ENCODE measurements at places on chromosomes 16 and 17.

- no peak for DNase-seq
Measured at GRCh38 chr16:73028263-73028662, 19.7 kb downstream of the ZFHX3 start.

GRCh38 chr16:17026600-17027242, 444.0 kb downstream of the XYLT1 start:
- no peak for DNase-seq

GRCh38 chr16:89176717-89177116, 5.2 kb downstream of the CDH15 start:
- DNase-seq: no peak

DNA sequence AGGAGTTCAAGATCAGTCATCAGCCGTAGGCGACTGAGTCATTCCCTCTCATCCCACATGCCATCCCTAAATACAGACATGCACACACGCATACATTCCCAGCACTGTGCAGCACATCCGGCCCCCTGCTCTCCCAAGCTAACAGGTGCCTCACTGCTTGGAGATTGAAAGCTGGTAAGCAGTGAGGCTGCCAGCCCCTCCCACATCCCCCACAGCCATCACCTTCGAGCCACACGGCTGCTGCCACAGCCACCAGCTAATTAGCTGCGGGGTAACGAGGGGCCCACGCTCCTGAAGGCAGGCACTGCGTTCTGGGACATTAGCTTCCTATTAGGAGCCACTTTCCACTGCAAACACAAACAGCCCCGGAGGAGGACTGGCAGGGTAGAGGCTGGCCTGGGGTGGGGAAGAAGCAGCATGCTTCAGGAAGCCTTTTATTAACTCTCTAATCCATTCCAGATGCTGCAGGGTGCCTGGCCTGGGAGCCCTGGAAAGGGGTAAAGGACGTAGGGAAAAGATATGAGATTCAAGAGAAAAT, 179.6 kb downstream of the CCT6B start:
- no peak for DNase-seq

DNA sequence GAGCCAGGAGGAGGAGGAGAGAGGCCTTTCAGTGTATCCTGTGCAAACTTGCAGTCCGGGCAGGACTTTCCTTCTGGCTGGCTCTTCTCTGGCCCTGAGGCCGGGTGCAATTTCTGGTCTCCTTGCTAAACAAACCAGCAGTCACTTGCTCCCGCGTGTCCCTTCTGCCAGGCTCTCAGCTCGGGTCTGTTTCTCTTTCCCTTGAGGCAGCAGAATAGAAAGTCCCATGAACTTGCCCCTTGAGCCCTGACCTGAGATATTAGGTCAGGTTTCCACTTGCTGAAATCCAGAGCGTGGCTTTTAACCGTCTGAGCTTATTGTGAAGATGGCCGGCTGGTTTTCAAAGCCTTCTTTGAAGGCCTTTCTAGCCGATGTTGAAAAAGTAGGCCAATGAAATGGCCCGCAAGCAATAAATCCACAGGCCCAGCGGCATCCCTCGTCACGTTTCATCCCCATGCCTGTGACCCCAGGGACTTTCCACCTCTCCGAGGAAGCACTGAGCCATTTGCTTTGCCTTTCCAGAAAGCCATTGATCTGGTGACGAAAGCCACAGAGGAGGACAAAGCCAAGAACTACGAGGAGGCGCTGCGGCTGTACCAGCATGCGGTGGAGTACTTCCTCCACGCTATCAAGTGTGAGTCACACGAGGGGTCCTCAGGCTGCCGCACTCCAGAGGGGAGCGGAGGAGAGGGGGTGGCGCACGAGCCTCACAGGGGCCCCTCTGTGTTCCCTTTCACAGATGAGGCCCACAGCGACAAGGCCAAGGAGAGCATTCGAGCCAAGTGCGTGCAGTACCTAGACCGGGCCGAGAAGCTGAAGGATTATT, 4.5 kb downstream of the VPS4A start:
- DNase-seq: no peak

DNA sequence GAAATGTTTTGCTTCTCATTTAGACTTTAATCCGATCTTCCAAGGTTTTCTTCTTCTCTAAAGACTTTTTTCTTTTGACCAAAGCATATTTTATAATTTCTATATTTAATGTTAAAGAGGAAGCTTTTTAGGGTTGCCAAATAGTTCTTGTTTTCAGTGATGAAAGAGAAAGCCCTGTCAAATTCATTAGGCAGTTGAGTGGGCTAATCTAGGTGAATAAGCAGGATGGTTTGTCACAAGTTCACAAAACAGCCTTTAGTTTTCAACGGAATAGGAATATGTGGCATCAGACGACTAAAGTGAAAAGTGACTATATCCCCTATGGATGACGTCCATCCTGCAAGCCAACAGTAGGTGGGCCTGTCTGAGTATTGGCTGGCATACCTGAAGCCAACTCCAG, 118.8 kb downstream of the NLK start:
- DNase-seq: no peak

GRCh38 chr16:65083164-65083857, 38.6 kb downstream of the CDH11 start:
- DNase-seq: no peak

GRCh38 chr17:5516060-5516792, 29.9 kb downstream of the MIS12 start:
- DNase-seq: no peak

DNA sequence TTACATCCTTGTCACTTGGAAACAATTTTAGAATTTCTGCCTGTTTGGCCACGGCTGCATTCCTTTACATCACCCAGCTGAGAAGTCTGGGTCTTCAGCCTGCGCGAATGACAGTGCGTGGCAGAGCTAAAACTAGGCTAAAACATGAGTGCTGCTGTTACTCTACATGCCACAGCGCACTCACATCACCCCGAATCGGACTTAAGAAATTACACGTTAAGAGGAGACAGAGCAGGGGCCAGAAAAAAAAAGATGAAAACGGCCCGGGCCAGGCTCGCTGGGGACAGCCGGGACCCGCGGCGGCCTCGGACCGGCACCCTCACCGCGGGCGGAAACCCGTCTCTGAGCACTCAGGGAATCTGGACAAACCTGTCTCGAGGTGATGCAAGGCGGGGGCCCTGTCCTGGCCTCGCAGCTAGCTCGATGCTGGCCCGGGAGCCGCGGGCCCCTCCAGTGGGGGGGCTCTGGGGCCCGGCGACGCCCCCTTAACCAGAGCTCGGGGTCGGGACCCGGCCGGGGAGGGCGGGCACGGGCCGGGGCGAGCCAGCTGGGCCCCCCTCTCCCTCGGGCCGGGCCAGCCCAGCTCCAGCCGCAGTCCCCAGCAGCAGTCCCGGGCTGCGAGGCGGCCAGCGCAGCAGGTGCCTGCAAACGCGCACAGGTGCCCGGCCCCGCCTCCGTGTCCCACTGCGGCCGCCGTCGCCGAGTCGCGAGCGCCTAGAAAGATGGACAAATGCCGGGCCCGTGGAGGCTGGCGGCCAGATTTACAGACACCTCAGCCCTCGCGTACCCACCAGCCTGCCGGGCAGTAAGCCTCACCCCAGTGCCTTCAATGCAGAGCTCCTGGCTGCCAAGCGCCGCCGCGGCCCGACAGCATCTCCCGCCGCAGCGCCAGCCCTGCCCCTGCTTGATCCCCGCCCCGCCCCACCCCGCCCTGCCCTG, at the start of gene AKTIP:
AKTIP (minus strand) TSS at position 879 of the 939 bp plus-strand sequence. CDS start 2,950 bp downstream, outside the sequence.
- DNase-seq: peak; percentile 14

- no peak for DNase-seq
Measured at GRCh38 chr16:85521552-85522307, 91.4 kb upstream of the GSE1 start.

GRCh38 chr17:50764734-50765149, 2.6 kb downstream of the ANKRD40CL start:
- DNase-seq: no peak

DNA sequence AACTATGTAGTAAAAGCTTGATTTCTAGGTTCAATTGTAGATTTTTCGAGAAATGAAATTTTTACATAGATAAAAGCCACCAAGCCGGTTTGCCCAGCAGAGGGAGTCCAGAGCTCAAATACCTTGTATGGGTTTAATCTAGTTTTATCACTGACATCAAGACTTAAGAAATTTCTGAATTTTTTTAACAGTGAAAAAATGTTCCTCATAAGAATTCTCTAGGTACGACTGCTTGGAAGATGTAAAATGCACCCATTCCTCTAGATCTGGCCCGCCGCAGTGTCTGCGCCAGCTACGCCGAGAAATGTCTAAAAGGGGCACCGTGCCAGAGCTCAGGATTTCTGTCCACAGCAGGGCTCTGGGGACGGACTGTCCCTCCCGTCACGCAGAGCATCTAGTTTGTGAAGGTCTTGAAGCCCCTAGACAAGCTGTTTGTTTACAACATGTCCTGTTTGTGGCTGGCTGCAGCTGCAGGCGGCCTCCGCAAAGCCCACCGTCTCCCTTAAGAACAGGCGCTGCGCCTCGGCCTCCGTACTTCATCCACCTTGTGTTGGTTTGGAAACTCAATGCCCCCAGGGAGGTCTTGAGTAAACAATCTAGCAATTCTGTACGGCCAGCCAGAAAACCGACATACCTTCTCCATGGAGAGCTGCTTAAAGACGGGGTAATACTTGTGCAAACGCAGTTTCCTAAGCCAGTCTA, 24.8 kb downstream of the MAP1LC3B start:
- DNase-seq: no peak

GRCh38 chr16:68987734-68988457, 117.6 kb upstream of the HAS3 start:
- DNase-seq: no peak

GRCh38 chr16:29900888-29901606, 759 bp downstream of the ASPHD1 start:
- DNase-seq: no peak

GRCh38 chr17:37176723-37177122, 199.1 kb upstream of the C17orf78 start:
- no peak for DNase-seq

DNA sequence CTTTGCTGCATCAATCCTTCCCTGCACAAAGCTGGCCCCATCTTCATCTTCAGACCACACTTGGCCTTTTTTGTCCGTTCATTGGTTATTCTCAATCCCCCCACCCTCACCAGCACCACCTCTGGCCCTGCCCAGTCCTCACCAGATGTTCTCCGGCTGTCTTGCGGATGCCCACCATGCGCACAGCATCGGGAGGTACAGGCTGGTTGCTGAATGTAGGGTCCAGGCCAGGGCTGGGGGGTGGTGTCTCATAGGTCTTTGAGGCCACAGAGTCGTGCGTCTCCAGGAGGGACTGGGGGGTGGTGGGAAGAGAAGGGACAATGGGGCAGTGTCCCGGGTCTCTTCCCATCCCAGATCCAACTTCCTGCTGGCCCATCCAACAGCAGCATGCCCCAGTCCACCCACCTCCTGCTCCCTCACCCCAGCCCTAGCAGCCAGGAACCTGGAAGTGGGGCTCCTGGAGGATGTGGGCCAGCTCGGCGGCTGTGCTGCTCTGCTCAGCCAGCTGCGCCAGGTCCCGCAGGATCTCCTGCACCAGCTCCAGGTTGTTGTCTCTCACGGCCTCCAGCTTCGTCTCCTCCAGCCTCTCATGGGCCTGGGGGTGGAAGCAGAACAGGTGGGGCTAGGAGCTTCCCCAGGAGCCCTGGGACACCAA, 24.4 kb downstream of the MPP2 start:
- no peak for DNase-seq

DNA sequence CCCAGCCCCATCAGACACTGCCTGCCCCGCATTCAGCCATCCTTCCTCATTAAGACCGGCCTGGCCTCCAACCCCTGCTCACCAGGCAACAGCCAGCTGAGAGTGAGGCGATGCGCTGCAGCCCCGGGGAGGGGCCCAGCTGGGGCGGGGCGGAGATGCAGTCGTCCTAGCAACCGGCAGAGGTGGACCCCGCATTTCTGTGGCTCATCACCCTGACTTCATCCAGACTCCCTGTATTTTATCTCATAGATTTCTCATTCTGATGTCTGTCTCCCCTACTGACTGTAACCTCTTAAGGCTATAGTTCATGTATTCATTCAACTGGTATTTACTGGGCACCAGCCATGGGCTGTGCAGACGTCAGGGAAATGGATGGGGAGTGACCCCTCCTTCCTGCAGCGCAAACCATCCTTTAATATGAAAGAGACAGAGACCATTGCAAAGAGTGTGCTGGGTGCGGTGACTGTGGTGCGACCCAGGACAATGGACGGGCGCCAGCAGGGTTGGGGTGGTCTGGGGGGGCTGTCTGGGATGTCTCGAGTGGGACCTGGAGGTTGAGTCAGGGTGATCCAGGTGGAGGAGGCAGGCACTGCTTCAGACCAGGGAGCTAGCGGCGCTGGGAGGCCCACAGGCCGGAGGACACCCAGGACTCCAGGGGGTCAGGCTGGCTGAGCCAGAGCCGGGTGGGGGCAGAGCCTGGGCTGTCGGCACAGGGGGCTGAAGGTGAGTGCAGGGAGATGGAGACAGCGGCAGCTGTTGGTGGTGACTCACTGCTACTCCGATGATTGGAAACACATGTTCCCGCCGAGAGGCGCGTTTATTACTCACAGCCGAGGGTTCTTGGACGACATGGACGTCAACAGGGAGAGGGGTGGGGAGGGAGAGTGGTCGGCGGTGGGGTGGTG, 10.5 kb upstream of the TIMP2 start:
- DNase-seq: no peak

DNA sequence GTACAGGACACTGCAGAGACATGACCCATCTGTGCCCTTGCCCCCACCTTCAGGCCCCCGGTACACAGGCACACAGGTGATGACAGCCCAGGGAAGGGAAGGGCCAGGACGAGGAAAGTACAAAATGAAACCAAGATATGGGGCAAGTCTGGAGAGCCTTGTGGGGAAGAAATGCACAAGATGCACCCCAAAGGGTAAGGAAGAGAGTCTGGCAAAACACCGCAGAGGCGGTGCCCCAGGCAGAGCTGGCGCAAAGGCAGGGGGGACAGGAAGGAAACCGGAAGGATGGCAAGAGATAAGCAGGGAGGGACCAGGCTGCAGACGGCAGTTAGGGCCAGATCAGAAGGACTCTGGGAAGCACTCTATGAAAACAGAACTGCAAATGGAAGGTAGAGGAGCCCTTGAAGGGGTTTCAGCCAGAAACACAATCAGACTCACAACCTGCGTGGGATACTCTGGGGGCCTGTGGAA, 81.4 kb downstream of the SLC39A11 start:
- no peak for DNase-seq

- no peak for DNase-seq
Measured at GRCh38 chr17:63672856-63673255, 27.1 kb downstream of the LIMD2 start.

DNA sequence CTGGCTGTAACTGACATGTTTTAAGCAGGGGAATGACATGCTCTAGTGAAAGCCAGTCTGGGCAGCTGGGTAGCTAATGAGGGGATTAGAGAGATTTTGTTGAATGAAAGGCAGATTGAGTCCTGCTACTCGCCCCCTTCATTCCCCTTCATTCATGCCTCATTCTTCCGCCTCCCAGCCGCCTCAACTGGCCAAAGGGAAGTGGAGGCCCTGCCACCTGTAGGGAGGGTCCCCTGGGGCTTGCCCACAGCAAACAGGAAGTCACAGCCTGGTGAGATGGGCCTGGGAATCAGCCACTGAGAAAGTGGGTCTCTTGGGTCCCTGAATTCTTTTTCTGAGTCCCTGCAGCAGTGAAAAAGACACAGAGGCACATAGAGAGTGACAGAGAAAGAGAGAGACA, 1.1 kb upstream of the CD19 start:
- DNase-seq: no peak

- no peak for DNase-seq
Measured at GRCh38 chr17:68599552-68600066, 1.6 kb downstream of the FAM20A start.

Measured in activated CD4-positive, alpha-beta T cell treated with anti-CD3 and anti-CD28 coated beads for 24 hours (primary cell).